ENCODE measurements at places on chromosomes 7 and 10.

- DNase-seq: no peak
These were observed 1085.5 kb downstream of the SORCS1 start for GRCh38 chr10:106078895-106079576.

DNA sequence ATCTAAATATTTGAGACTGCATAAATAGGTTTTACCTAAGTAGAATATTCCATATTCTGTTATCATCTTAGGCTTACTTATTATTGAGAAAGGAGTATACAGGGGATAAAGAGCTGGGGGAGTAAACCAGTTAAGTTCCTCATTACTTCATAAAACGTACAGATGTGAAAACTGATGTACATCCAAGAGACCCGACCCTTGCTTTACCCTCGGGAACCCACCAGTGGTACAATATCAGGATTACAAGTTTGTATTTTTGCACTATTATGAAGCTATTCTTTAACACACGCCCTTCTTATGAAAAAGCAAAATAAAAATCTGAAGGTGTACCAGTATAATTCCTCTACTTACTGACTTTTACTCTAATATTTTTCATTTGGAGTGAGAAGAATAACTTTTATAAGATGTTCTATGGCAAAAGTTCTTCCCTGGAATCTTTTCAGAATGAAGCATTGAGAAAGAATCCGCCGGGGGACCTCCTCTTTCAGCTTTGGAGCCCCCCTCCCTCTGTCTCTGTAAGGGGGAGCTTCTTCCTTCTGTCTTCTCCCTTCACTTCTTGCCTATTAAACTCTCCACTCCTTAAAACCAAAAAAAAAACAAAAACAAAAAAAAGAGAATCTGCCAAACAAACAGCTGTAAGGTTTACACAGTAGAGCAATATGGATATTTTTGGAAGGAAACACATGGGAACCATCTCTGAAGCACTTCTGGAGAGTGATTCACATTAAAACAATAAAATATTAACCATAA is 550.0 kb downstream of the TNS3 start:
- DNase-seq: peak; percentile 96

- DNase-seq: peak; percentile 23
These were observed 191.6 kb downstream of the LSM5 start for GRCh38 chr7:32298408-32299132.

- DNase-seq: no peak
These were observed 35.8 kb downstream of the ZFAND2A start for GRCh38 chr7:1124164-1124563.

GRCh38 chr10:101258179-101258885 is 29.1 kb upstream of the LBX1 start:
- DNase-seq: no peak

GRCh38 chr7:47778153-47778661 is 170.1 kb downstream of the PKD1L1 start:
- no peak for DNase-seq

GRCh38 chr7:7582596-7582995 is 15.9 kb downstream of the MIOS start:
- no peak for DNase-seq

DNA sequence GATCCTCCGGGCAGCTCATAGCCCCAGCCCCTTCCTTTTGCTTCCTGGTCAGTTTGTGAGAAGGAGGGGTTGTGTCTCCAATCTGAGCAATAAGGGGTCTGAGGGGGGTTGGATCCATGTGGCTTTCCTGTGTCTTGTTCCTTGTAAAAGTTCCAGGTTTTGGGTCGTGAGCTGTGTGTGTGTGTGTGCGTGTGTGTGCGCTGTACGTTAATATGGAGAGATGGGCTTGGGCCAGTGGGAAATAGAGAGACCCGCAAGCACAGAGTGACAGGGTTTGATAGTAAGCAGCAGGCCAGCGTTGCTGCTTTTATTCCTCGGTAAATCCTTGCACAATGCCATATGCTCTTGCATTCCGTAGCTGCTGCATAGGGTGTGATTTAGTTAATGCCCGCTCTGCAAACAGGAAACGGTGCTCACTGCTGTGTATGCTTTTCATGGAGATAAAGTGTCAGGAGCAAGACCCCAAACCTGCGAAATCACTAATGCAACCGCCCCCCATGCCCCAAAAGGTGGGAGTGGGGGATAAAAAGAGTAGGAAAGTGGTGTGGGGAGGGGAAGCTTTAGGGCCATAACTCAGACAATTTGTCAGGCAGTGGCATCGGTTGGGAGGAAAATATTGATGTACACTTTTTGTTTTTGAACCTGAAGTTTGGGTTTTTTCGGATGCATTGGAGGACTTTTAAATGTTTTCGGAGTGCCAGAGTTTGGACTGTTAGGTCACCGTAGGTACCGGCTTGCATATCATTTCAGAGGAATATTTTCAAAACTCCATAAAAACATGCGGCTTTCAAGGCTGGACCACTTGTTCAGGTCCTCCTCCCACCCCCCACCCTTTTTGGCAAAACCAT is 108.7 kb downstream of the TCF7L2 start:
- DNase-seq: peak; percentile 48

DNA sequence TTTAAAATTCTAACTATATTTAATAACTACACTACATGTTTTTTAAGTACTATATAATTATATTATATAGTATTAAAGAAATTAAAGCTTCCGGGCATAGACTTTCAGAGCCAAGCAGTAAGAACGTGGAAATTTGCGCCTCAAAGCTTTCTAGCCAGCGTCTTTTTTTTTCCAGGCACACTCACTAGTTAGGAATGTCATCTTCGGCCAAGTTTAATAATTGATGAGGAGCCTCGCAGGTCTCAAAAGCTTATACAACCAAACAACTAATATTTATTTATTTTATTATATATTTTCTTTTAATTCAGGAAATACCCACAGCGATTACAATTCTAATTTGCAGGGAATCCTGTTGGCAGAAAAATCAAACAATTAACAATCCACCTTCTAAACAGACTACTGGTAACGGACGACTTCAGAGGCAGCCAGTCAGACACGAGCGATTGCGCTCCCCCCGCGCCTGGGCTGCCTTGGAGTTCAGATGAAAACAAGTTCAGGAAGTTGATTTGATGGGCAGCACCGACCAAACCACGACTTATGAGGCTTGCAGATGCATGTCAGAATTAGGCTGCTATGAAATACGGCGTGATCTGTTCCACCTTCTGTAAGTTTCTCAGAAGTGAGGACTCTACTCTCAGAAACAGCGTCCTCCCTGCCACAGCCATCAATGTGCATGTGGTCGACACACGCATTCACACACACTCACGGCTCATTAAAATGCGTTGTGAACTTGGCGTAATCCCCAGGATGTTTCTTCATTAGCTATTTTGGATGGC is 431.8 kb upstream of the MGMT start:
- peak; percentile 74 for DNase-seq

DNA sequence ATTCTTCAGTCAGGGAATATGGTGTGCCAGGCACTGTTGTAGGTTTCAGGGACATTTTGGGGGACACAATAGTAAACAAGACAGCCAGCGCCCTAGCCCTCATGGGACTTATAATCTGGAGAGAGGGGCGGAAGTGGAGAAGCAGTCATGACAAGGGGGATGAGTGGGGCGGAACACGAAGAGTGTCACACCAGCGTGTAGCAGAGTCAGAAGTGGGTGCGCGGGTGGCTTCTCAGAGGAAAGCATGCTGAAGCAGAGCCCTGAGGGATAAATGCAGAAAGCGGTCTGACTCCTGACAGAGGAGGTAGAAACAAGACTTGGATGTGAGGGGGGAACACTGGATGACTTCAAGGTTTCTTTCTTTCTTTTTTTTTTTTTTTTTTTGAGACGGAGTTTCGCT is 160.3 kb upstream of the LYZL2 start:
- DNase-seq: no peak

GRCh38 chr7:117907049-117907640 is 33.9 kb upstream of the CTTNBP2 start:
- no peak for DNase-seq

GRCh38 chr10:33661580-33662336 is 327.3 kb upstream of the NRP1 start:
- peak; percentile 83 for DNase-seq

DNA sequence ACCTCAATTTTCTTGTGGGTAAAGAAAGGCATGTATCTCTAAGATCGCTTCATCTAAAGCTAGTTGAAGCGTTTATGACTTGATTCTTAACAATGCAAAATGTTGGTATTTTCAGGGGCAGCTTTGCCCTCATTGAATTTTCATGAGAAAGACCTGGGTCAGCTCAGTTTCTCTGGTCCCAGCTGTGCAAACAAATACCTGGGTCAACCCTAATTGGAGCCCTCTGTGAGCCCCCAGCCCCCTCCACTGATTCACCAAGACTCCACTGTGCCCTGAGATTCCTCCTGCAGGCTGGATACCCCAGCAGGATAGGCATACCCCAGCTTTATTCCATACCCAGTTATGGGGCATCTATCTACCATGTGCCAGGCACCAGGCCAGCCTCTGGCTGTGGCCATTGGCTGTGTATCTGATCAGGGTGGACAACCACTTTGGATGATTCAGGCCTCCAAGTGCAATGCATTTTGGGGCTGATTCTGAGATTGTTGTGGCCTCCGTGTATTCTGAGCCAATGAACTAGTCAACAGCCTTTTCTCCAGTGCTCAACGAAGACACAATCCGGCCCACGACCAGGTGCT is 201.9 kb downstream of the MYOF start:
- DNase-seq: no peak

DNA sequence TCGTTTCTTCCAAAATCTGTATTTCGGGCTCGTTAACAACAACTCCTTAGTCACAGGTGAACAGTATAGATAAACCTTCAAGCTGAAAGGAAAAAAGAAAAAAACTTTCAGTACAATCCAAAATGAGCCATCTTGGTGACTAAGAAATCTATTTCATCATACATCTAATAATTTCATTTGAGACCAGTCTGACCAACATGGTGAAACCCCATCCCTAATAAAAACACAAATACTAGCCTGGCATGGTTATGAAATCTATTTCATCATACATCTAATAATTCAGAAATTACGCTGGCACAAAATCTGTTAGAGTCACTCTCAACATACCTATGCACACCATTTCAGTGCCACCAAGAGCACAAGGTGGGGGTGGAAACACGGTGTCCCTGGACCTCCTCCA is 8.8 kb downstream of the DCLRE1C start:
- DNase-seq: no peak

GRCh38 chr10:73941300-73941699 is 30.4 kb downstream of the PLAU start:
- DNase-seq: peak; percentile 37

GRCh38 chr7:14666913-14667312 is 235.6 kb downstream of the DGKB start:
- DNase-seq: no peak

- no peak for DNase-seq
These were observed 156.8 kb upstream of the TNS3 start for GRCh38 chr7:47738563-47739166.

GRCh38 chr10:5106553-5106952 is 12.3 kb downstream of the AKR1C3 start:
- no peak for DNase-seq

GRCh38 chr7:86926732-86927131 is 132.7 kb downstream of the ELAPOR2 start:
- DNase-seq: peak; percentile 59

DNA sequence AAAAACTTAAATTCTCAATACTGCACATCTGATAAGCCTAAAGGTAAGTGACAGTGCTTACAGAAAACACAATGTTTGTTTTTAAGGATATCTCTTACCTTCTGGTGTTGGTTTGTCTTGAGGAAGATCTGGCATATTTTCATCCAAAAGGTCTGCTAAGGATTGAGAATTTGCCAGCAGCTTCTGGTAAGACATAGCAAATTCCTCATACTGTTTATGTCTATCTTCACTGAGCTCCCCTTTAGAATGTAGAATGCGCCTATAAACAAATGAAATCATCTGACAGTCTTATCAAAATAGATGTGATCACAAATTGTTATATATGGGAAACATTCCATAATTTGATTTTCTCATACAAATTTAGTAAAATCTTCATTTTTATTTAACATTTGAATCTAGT is 28.7 kb downstream of the UPF2 start:
- DNase-seq: no peak

GRCh38 chr10:131777921-131778320 is 122.9 kb upstream of the PPP2R2D start:
- no peak for DNase-seq

DNA sequence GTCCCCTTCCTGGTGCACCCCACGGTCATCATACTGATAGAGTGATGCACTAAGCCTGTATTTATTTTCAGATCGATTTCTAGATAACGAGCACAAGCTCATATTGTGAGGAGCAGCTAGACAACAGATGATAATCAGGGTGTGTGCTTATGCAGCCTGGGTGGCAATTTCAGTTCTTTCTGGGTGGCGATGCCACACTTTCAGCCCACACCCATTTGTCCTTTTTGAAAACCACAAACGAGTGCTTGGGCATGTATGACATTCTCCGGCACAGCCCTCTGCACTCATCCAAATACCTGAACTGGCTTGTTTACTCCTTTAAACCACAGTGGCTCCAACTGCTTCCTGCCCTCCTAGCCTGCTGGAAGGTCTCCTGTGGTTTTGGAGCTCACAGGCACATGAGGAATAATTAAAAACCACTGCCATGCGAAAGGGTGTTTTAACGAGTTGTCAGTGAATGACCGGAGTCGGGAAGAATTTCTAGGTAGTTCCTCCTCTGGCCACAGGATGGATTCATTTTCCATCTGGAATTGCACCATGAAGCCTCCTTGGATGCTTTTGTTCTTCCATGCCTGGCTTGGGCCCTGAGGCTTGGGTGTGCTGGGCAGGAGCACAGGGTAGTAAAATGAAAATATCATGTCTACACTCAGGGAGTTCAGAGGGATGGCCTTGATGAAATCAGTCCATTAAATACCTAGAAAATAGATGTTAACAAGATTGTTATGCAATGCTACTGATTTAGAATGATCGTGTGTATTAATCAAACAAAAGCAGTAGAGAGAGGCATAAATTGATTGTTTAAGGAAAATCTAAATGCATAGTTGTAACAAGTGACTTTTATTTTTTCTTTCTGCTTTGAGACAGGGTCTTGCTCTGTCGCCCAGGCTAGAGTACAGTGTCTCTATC is 52.4 kb upstream of the ITGB1 start:
- DNase-seq: peak; percentile 46

GRCh38 chr10:27500096-27500495 is 4.0 kb upstream of the RAB18 start:
- DNase-seq: no peak

DNA sequence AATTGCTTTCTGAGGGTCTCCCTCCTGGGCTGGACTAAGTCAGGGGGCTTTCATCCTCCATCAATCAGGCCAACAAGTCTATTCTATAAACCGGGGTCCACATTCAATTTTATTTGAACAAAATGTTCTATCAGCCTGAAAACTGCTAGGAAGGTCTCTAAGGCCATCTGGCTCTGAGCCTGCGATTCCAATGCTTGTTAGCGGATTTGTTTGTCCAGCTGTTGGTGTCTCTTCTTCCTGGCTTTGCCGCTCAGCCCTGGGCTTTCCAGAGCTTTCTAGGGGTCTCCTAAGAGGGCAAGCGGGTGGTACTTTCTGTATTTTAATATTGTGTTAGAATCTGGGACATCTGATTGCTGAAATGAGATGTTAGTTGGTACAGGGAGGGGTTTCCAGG is 136.7 kb downstream of the VIPR2 start:
- DNase-seq: peak; percentile 89

GRCh38 chr7:44431091-44431608 is 59.3 kb downstream of the NUDCD3 start:
- no peak for DNase-seq

GRCh38 chr10:58512491-58513187 is at the start of gene BICC1:
Gene BICC1, plus strand, starts transcription at chr10:58512872. Its CDS starts 272 bp downstream, at chr10:58513144.
- DNase-seq: peak; percentile 94

GRCh38 chr10:34008656-34009055 is 674.2 kb upstream of the NRP1 start:
- no peak for DNase-seq

- no peak for DNase-seq
These were observed 369.2 kb upstream of the KLF6 start for GRCh38 chr10:4154191-4154715.

GRCh38 chr10:22320591-22321155 is at the start of gene BMI1:
Gene BMI1, plus strand, starts transcription at chr10:22321099. Its CDS starts 5,351 bp downstream, at chr10:22326450.
- peak; percentile 94 for DNase-seq

All from muscle of leg (tissue), 16 donors.